ENCODE measurements at places on chromosomes 1 and 21.

DNA sequence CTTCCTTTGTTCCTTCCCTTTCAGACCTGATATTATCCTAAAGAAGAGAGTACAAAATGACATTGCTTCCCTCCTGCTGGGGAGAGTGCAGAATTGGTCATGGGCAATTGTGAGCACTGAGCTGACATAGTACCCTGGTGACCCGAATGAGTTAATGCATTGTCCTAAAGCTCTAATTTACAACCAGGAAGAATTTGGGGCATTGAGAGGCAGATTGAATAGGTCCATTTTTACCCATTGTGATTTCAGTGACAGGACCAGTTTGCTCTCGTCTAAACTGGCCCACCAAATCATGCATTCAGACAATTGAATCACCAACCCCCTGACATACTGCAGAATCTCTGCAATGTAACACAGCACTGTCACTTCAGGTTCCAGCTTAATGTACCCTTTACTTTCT lies 497.4 kb downstream of the DPYD start:
- no peak for DNase-seq

DNA sequence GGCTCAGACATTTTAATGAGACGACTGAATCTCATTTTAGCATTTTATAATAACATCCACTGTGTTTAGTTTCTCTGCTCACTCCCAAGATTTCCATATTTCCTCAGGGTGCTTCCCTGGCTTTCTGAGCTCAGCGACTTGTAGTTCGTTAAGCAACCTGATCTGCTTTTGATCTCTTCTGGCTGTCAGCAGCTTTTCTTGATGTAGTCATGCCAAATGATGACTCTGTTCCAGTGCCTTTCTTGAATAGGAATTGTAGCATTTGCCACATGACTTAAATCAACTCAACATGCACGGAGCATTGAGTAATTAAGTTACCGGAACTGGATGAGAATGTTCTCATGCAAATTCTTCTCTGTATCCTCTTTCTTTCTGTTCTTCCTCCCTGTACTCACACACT lies 246.1 kb downstream of the FMN2 start:
- peak; percentile 94 for DNase-seq

GRCh38 chr1:175197531-175197930 lies 5.0 kb upstream of the KIAA0040 start:
- DNase-seq = no peak

DNA sequence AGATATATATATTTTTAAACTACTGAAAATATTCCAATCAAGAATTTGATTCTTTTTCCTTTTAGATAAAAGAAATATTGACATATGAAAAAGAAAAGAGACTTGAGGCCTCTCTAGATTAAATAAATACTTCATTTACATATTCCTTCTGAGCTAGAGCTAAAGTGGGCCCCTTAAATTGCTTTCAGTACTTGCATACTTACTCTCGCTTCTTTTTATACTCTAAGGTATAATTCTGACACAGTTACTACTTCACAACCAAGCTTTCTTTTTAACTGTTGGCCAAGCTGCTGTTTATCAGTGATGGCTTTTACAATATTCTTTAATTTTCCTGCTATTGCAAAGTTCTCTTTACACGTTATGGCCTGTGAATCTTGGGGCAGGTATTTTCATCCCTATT lies 24.6 kb downstream of the EXTL2 start:
- DNase-seq = no peak

- no peak for DNase-seq
Observed at GRCh38 chr1:93501399-93501798, 53.5 kb downstream of the FNBP1L start.

GRCh38 chr1:76330991-76331603 lies 256.6 kb downstream of the ST6GALNAC3 start:
- DNase-seq = peak; percentile 80

- no peak for DNase-seq
Observed at GRCh38 chr21:42533306-42533962, 19.8 kb downstream of the SLC37A1 start.

DNA sequence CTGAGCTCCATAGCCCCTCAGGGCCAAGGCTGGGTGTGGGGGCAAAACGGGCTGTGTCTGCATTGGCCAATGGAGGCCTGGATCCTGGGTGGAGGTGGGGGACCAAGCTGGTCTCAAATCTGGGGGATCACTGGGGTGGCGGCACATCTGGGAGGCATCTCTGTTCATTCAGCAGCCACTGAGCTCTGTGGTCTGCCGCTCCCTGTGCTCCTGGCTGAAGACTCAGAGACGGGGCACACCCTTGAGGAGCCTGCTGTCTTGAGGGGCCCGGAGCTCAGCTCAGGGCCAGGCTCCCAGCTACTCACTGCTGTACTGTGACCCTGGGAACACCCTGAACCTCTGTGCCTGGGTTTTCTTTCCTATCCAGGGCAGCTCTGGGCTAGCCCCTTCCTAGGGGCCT lies 90.3 kb upstream of the WNT4 start:
- no peak for DNase-seq

DNA sequence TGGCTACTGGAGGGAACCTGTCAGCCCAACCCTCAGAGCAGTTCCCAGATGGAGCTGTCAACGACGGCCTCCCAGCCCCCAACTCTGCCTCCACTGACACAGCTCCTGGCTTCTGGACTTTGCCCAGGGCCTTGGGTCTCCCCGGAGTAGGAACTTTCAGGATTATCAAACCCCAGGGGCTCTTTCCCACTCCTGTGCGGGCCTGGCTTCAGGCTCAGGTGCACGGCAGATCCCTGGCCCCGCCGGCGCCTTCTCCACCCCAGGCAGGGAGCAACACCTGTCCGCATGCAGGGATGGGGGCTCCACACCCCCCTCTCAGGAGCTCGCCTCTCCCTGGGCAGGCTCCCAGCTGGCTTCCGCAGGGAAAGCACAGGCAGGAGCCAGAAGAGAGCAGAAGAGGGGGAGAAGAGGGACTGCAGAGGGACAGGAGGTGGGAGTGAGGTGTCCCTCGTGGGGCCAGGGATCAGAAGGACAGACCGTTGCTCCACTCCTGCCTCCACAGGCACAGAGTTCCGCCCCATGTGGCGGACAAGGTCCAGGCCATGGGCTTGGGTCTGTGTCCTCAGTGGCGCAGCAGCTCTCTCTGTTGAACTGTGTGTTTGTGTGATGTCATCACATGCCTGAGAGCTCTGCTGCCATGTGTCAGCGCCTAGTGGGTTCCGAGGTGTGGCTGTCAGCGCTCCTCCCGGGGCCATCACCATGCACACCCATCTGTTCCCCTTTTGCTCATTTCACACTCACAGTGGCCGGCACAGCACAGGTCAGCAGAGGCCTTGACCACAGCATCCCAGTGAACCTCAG lies 107.7 kb downstream of the PDE9A start:
- no peak for DNase-seq

GRCh38 chr1:19932866-19933265 lies 9.4 kb upstream of the PLA2G2E start:
- DNase-seq = no peak

DNA sequence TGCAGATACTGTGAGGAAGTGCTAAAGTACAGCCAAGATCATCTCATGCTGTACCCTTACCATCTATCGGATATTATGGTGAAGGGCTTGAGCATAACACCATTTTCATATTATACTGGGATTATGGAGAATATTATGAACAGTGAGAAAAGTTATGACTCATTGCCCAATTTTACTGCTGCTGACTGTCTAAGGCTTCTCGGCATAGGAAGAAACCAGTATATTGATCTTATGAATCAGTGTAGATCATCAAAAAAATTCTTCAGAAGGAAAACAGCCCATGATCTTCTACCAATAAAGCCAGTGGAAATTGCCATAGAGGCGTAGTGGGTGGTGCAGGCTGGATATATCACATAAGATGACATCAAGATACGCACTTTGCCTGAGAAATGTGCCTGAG lies 47.7 kb downstream of the PPIAL4G start:
- DNase-seq = no peak
